ENCODE measurements at places on chromosomes 5 and 9. TPM values are rescaled to one million over a fixed set of nuclear protein-coding genes. Genes with fewer than 3 reads are reported as not detected.

TAF11L12 gene
- polyA plus RNA-seq: not detected

- no peak for DNase-seq
Measured at GRCh38 chr5:112136773-112137172, 282.3 kb downstream of the EPB41L4A start.

- DNase-seq: no peak
Measured at GRCh38 chr5:150399524-150400211, 13.0 kb downstream of the CD74 start.

- peak; percentile 57 for DNase-seq
Measured at GRCh38 chr5:122195802-122196394, 66.6 kb downstream of the ZNF474 start.

C5orf52 gene
- 35.0 TPM for polyA plus RNA-seq

RNF208 gene
- polyA plus RNA-seq: 7.7 TPM

GRCh38 chr9:7316166-7316795 is 483.3 kb downstream of the DMAC1 start:
- no peak for DNase-seq

DNA sequence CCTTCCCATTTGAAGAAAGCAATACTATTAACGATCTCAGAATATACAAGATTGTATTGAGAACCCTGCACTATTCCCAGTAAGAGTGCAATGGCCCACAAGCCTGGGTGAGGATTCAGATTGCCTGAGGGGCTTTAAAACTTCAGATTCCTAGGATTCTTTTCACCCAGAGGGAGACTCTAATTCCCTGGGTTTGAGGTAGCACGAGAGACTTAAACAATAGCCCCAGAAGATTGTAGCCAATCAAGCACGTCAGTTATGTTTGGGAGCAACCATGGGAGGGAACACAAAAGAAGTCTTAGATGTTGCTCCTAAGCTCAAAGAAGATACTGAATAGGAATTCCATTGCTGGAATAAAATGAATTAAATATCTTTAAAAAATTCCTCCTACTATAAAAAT is 17.9 kb downstream of the MRPS27 start:
- no peak for DNase-seq

DNA sequence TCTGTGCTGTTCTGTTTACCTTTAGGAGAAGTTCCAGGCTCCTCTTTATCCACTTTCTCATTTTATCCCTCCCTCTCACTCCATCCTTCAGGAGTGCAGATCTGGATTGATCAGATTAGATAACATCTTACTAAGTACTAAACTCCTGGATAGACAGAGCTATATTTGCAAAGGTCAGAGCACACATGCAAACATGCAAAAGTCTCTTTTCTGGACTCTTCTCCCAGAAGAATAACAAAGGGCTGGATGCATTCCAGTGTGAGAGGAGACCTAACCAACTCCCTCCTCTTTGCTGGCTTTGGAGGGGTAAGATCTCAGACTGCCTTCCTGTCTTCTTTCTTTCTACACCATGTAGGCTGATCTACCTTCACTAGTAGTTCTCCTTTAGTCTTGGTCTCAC is 21.4 kb downstream of the GARNL3 start:
- DNase-seq: no peak

DNA sequence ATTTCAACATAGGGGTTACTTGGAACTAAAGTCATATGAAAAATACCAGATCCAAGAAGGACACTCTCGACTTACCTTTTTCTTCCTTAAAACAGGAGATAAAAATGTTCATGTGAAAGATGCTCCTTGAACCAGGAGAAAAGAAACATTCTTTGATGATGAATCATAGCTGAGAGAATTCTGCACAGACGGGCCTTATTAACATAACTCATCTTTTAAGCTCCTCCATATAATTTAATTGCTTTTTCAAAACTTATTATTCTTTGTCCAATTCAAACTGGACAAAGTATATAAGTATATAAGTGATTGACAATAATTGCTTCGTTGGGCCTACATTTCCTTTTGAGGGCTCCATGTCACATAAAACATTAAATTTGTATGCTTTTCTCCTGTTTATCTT is 945.2 kb upstream of the C9orf72 start:
- no peak for DNase-seq

SHOC1 gene
- 14.9 TPM for polyA plus RNA-seq

DNA sequence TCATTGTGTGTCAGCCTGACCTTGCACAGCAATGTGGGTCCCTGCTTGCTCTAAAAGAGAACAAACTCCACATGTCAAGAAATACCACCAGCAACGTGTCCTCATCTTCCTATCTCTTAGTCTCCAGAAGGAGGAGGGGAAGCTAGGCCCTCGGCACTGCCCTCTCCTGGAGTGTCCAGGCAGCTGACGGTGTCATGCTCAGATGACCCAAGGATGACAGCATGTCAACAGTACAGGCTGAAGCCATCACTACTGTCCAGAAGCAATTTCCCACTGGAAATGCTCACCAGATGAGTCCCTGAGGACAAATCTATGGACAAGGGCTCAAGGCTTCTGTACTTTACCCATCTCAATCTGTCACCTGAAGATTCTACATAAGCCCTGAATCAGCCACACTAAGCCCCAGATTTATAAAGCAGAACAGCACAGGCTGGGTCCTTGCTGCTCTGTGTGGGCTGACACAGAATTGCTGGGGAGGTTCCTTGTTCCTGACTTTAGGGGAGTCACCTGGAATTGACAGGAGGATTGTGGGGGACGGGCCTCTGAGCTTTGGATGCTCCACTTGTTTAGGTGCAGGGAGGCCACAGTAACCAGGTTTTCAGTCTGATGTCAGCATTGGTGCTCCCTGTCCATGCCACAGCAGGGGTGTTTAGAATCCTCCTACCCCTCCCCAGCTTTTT is 210.2 kb downstream of the DAB2IP start:
- DNase-seq: peak; percentile 87

ACOT12 gene
- polyA plus RNA-seq: 0.44 TPM

- no peak for DNase-seq
Measured at GRCh38 chr9:122168356-122168755, 8.6 kb downstream of the MORN5 start.

NRARP gene
- polyA plus RNA-seq: 5.2 TPM

CTSV gene
- 96.6 TPM for polyA plus RNA-seq

- no peak for DNase-seq
Measured at GRCh38 chr9:126874546-126875314, 14.3 kb downstream of the ZBTB34 start.

FBP1 gene
- polyA plus RNA-seq: 16.2 TPM

SHISAL2B gene
- polyA plus RNA-seq: not detected

- no peak for DNase-seq
Measured at GRCh38 chr5:57171816-57172465, 1.9 kb upstream of the GPBP1 start.

GRCh38 chr5:172870715-172871461 is 36.8 kb downstream of the ERGIC1 start:
- DNase-seq: peak; percentile 45

ARHGEF37 gene
- polyA plus RNA-seq: 12.9 TPM

DNA sequence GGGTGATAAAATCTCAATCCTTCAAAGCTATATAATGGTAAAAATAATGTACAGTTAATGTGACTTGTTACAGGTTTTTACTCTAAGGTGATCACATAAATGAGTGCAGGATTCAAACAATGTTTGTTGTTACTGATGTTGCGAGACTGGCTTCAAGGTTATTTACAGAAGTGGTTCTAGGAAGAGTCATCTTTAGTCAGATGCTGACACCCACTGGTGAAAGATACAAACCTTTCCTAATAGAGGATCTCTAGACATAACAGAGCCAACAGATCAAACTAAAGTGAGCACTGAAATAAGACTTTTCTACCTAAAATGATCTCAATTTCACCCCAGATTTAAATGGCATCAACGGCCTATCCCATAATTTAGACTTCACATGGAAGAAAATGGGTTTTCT is 20.2 kb downstream of the ARSB start:
- DNase-seq: no peak

DNA sequence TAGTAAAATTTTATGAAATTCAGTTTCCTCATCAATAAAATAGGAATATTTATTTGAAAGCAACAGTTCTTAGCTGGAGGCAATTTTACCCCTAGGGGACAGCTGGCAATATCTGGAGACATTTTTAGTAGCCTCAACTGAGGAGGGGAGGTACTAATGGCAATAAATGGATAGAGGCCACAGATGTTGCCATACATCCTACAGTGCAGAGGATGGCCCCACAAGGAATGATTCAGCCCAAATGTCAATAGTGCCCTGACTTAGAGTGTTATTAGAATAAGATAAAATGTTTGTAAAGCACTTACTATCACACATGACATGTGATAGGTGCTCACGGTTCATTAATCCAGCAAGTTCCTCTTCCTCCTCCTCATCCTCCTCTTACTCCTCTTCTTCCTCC is 293.6 kb downstream of the KCTD16 start:
- no peak for DNase-seq

GRCh38 chr5:44774279-44774880 is 34.4 kb upstream of the MRPS30 start:
- DNase-seq: peak; percentile 35

DNA sequence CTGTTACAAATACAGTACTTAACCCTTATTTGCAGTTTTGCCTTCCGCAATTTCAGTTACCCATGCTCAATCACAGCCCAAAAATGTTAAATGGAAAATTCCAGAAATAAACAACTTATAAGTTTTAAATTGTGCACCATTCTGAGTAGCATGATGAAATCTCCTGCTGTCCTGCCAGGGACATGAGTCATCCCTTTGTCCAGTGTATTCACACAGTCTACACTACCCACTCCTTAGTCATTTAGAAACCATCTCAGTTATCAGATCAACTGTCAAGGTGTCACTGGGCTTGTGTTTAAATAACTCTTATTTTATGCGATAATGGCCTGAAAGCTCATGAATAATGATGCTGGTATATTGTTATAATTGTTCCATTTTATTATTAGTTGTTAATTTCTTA is 95.8 kb downstream of the PLCXD3 start:
- DNase-seq: no peak

DNA sequence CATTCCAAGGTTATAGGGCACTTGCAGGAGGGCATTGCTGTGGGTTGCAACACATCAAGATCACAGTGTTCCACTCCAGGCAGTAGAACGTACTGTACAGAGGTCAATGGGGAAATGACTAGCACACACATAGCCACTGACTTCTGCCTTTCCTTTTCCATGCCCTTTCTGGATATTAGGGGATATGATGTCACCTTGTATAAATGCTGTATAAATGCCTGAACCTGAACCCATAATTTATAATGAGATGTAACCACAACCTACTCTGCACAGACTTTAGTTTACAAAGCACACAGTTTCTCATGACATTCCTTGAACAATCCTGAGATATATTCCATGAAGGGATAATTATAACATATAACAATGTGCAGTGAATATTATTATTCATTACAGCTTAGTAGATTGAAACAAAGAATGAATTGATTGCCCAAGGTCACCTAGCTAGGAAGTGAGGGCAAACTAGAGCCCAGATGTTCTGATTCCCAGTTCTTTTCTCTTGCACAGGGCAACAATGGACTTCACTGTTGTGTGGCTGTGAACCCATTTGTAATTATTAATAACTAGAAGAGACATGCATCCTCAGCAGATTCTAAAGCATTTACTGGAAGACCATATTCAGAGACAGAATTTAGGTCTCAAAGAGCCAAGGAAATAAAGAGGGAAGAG is 5.6 kb upstream of the ABLIM3 start:
- no peak for DNase-seq

GRCh38 chr5:69329905-69330489 is 2.6 kb downstream of the CCDC125 start:
- no peak for DNase-seq

DNA sequence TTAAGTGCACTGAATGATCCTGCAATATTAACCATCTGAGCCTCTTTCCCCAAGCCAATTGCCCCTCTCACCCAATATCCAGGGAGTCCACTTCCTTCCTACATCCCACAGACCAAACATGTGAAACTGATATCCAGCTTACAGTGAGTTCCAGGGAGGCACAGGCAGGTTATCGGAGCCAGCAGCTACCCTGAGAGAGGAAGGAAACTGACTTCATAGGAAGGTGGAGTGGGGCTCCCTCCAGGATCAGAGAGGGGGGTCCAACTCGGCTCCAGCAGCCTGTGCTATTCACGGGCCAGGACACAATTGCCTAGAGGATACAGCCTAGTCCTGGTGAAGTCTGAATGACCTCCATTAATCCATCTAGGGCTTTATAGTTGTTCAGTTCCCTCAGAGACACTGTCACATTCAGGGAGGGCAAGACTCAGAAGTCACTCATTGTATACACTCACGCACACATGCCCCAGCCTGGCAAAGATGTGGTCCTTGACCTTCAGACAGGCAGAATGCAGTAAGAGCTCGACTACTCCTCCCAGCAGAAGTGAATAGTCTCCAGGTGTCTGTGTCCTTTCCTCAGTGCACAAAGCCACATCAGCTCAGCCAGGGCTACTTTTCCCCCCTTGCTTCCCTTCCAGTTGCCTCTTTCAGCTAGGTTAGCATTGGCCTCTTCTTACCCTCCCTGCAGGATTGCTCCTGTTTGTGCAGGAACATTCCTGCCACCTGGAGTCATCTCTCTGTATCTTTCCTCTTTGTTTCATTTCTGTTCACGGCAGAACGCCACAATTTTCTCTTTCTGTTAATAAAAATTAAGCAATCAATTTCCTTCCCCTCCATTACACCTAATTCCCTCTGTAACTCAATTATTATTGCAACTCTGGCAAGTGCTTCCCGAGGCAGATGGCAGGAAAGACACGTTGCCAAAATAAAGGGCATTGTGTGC is 501.7 kb downstream of the ARHGEF28 start:
- DNase-seq: peak; percentile 21

DNA sequence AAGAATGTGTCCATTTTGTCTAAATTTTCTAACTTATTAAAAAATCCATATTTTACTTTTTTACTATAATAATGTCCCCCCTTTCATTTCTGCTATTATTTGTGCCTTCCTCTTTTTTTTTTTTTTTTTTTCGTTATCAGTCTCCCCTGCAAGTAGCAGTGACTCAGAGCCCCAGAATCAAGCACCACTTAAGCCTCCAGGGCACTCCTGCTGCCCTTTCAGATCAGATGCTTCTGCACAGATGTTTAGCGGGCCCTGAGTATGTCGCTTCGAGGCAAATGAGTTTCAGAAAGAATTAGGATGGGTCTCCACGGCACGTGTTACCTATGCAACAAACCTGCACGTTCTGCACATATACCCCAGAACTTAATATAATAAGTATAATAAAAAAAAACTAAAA is 11.7 kb downstream of the MED7 start:
- DNase-seq: no peak

DNA sequence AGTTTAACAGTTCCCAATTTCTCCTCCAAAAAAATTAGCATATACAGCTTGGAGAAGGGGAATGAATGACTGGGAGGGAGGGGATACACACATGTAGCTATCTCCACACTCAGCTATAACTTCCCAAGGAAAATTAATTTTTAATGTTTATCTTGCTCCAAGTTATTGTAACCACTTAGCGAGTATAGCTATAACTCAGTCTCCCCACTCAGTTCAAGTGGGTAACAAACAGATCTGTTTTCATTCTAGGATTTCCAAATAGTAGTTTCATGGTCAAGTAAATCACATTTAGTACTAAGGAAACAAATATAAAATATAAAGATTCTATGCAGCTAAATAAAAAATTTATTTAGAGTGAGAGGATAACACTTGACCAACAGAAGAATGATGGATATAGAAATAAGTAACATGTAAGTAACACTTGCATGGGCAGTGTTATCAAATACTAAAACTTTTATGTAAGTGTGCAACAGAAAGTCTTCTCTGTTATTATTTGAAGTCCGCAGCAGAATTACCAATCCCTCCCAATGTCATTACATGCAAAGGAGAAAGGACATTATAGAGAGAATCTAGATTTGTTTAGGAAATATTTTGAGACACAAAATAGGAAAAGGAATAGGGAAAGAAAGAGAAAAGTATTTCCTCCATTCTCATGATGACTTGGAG is 10.2 kb upstream of the NFIB start:
- DNase-seq: no peak

All from testis (tissue), 5 donors.